ENCODE measurements at places on chromosomes 16 and 17. TPM values are rescaled to one million over a fixed set of nuclear protein-coding genes. Genes with fewer than 3 reads are reported as not detected.

Gene WRAP53
- total RNA-seq, result 3.5 TPM

Gene KLHL10
- 0.44 TPM for total RNA-seq

Gene DHRS7C
- total RNA-seq, result not detected

Gene TNFRSF13B
- 0.48 TPM for total RNA-seq

Gene STAC2
- not detected for total RNA-seq

Gene G6PC1
- total RNA-seq, result not detected

All from omental fat pad (tissue), 4 donors.